ENCODE measurements at places on chromosomes 2 and 18.

- DNase-seq, result no peak
These were observed 126.1 kb downstream of the INHBB start for GRCh38 chr2:120472031-120472430.

DNA sequence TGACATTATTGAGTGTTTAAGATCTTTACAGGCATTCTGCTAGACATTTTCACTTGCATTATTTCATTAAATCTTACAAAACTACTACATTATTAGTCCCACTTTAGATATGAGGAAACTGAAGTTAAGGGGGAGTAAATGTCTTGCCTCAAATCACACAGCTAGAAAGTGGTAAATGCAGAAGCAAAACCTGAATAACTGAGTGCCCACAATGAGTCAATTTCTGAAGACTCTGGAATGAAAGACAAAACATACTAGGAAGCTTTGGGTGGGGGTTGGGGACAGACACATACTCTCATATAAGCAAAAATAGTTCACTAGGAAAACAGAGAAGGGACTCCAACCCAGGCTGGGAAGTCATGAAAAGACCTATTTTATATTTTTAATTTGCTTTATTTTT, 214.4 kb upstream of the LRATD1 start:
- no peak for DNase-seq

- no peak for DNase-seq
These were observed 116.2 kb downstream of the TANC1 start for GRCh38 chr2:159084384-159085370.

- no peak for DNase-seq
These were observed 23.4 kb upstream of the RMP24 start for GRCh38 chr18:35949090-35949489.

DNA sequence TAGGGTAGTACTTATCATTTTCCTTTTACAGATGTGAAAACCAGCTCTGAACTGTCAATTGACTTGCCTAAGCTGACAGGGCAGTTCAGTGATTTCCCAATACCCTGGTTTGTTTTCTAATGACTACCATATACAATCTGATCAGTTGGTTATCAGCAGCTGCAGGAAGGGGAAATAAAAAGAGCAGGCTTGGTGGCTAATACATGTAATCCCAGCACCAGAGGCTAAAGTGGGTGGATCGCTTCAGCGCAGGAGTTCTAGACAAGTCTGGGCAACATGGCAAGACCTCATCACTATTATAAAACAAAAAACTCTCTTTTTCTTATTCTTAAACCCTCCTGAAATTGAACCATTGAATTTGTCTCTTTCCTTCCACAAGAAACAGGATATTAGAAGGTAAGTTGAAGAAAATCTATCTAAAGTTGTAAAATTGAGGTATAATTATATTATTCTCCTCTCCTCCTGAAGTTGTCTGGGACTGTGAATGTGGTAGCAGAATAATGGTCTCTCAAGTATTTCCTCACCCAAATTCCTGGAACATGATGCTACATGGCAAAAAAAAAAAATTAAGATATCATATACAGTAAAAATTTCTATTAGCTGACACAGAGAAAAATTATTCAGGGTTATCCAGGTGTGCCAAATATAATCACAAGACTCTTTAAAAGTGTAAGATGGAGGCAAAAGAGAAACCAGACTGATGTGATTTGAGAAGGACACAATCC, 1441.6 kb downstream of the SUCLG1 start:
- DNase-seq, result no peak

DNA sequence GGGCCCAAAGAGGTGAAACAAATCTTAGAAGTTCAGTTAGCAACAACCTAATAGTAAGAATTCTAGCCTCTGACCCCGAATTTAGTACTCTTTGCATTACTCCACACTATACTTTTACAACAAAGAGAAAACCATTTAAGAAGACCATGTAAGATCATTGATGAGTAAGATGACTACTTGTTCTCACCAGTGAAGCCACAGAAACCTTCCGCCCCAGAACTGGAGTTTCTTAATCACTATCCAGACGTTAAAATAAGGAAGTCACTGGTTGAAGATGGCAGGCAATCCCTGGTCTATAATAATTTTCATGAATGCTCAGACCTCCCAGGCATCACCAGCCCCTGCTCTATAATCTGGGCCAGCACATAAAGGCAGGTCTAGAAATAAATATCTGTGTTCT, 95.0 kb downstream of the TMEM163 start:
- no peak for DNase-seq

GRCh38 chr2:237591141-237591881, 777 bp upstream of the RAB17 start:
- no peak for DNase-seq

DNA sequence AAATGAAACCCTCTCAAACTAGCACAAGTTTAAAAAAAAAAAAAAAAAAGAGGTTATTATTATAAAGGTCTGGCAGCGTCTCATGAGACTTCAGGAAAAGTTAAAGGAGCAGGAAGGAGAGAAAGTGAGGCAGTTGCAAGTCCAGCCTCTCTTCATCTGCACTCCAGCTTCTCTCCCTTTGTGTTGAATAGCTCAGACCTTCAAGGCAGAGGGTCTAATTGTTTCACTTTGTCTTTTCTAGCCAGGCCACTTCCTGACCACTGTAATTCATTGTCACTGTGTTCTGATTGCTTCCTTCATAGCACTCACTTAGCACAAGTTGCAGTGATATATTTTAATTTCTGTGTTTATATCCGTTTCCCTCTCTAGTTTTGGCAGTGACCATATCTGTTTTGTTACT, 99.9 kb downstream of the SPATS2L start:
- no peak for DNase-seq

DNA sequence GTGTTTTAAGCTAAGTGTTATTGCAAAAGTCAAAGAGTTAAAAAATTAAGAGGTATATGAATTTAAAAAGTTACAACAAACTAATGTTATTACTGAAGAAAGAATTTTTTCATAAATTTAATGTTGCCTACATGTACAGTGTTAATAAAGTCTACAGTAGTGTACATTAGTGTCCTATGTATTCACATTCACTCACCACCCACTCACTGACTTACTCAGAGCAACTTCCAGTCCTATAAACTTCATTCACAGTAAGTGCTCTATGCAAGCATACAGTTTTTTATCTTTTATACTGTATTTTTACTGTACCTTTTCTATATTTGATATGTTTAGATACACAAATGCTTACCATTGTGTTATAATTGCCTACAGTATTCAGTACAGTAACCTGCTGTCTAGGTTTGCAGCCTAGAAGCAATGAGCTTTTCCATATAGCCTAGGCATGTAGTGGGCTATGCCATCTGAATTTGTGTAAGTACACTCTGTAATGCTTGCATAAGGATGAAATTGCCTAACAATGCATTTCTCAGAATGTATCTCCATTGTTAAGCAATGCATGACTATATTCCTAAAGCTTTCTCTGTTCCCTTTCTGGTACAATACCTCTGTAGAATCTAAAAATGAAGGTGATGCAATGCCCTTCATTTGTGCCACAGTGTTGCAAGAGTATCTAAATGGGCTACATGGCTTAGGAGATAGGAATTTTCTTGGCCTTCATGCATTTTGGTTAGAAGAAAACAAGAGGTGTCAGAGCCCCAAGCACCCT, 370.8 kb upstream of the NT5C1B start:
- no peak for DNase-seq

DNA sequence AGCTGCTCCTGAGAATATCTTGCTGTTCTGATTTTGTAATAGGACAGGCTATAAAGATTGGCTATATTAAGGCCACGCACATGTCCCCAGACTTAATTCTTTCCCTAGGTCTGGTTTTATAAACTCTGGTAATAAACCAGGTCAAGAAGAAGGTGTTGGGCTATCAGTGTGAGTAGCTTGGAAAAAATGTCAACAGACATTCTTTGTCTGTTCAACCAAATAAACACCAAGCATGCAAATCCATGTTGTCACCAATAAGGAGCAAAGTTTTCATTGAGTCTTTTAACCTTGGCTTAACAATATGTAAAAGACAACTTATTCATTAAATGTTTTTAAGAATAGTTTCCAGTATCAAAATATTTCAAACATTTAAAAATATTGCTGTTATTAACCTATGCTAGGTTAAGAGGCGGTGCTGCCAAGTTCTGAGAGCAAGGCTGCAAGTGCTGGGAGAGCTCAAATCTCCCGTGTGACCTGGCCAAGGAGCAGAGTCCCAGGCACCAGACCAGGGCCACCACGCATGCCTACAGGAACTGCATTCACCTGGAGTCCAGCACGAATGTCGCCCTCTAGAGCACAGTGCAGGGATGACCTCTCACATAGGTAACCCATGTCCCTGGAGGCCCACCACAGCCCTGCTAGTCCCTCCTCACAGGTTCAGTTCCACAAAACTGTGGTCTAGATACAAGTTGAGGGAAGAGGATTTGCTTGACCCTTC, 120.5 kb upstream of the POU3F3 start:
- no peak for DNase-seq

GRCh38 chr18:12451428-12451827, 43.7 kb downstream of the PRELID3A start:
- DNase-seq, result no peak

GRCh38 chr18:28792404-28793086, 615.6 kb upstream of the CDH2 start:
- DNase-seq, result no peak

- DNase-seq, result peak; percentile 58
These were observed at the start of gene MAP4K4 for GRCh38 chr2:101697124-101698013. MAP4K4 (plus strand) TSS chr2:101697707; CDS start chr2:101698081, 374 bp downstream.

DNA sequence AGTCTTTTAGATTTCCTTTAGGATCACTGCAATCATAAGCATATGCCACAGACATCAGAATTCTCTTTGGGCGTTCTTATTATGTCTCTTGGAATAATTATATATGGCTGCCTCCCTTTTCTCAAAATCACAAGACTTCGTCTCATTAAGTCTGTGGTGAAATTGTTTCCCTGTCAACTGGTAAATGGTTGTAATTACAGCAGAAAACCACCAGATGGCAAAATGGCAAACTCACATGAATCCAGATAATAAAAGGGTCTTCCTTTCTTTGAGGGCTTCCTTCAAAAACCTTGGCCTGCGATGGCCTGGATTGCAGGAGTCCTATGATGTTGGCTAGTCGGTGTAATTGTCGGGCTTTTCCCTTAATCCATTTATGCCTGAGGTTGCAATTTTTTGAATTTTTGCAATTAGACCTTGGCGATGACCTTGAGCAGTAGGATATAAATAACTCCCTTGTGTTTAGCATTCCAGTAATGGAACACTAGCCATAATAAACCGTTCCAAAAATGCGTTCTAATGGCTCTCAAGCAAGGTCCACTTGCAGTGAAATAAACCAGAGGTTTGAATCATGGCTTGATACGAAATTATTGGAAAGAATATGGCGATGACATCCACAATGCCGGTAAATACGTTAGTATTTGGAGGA, 656.4 kb downstream of the MBD2 start:
- peak; percentile 22 for DNase-seq

- no peak for DNase-seq
These were observed 86.2 kb upstream of the HAAO start for GRCh38 chr2:42878581-42878980.

- no peak for DNase-seq
These were observed 430 bp upstream of the CELF4 start for GRCh38 chr18:37565977-37566478.

DNA sequence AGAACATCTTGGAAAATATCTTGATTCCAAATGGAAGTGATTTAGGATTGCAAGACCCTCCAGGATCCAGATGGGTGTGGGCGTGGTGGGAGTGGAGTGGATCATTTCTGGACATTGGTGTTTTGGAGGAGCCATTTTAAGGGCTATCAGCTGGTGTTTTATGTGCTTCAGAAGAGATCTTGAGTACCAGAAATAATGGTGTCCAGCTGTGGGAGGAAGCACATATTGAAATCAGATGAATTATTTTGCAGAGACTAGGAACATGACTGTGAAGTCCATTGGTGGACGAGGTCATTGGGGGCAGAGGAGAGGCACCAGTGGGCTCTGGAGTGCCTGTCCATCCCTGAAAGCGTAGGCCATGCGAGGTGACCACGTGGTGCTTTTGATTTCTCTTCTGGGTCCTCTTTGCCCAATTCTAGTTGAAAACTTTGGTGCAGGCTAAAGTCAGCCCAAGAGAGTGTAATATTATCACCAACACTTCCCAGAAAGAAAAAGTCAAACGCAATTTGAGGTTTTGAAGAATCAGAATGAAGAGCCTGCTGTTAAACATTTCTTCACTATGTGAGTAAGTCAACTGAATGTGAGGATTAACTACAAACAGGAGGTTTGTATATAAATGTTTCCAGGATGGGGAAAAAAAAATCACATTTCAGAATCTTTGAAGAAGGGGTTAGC, 31.6 kb downstream of the RNF144A start:
- no peak for DNase-seq

GRCh38 chr2:218872645-218873358, 7.8 kb upstream of the WNT10A start:
- no peak for DNase-seq

- no peak for DNase-seq
These were observed 115.1 kb downstream of the NFATC1 start for GRCh38 chr18:79510731-79511241.

DNA sequence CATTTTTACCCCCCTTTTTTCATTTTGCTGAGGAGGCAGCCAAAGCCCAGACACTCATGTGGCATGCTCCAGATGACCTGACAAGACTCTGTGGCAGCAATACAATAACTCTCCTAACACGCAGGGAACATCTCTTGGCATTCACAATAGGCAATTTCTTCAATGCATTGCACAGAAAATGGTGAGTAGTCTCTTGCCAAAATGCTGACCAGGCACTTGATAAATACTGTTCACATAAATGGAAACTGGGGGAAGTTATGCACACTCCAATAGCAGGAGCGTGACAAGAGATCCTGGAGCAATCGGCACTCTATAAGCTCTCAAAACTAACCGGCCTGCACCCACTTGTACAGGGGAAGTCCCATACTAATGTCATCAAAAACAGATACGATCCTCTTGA, 66.3 kb downstream of the NBAS start:
- DNase-seq, result no peak

GRCh38 chr2:105794926-105795574, 50.3 kb downstream of the NCK2 start:
- DNase-seq, result no peak

GRCh38 chr18:23972453-23972852, 42.1 kb upstream of the TTC39C start:
- no peak for DNase-seq

GRCh38 chr2:121088251-121089165, 196.5 kb downstream of the TFCP2L1 start:
- DNase-seq, result no peak

GRCh38 chr2:15647622-15648590, 56.2 kb downstream of the DDX1 start:
- no peak for DNase-seq

GRCh38 chr2:173164396-173164795, 88.8 kb downstream of the MAP3K20 start:
- no peak for DNase-seq

GRCh38 chr2:40166006-40166405, 285.9 kb downstream of the SLC8A1 start:
- DNase-seq, result no peak

GRCh38 chr2:193965263-193965662, 1691.8 kb upstream of the SLC39A10 start:
- DNase-seq, result no peak

- no peak for DNase-seq
These were observed 6.6 kb upstream of the OXER1 start for GRCh38 chr2:42770288-42771131.

GRCh38 chr2:20519309-20519708, 72.4 kb downstream of the RHOB start:
- DNase-seq, result no peak
